NCI-H2029 treated with DMSO at 0.1 percent for 48 hours (cell line): ENCODE measurements at places on chromosomes 11 and 22.

DNA sequence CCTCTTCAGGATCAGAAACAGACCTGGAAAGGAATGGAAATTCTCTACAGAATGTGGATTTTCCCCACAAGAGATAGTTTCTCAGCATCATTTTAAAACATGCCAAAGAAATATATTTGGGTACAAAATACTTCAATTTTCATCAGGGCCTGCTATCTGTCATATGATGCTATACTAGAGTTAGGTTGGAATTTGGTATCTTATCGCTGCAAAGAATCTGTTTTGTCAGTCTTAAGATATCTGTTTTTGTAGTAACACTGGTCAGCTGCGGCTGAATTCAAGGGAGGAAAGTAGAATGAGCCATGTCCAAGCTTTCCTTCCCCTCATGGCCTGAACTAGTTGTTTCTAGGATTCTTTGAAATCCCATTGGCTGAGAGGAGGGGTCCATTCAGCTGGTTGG, 806.4 kb downstream of the KCNA4 start:
- no peak for DNase-seq

- no peak for DNase-seq
Observed at GRCh38 chr22:46803031-46803880, 40.8 kb downstream of the TBC1D22A start.

GRCh38 chr11:93564895-93565294, 21.7 kb upstream of the SMCO4 start:
- DNase-seq: no peak

DNA sequence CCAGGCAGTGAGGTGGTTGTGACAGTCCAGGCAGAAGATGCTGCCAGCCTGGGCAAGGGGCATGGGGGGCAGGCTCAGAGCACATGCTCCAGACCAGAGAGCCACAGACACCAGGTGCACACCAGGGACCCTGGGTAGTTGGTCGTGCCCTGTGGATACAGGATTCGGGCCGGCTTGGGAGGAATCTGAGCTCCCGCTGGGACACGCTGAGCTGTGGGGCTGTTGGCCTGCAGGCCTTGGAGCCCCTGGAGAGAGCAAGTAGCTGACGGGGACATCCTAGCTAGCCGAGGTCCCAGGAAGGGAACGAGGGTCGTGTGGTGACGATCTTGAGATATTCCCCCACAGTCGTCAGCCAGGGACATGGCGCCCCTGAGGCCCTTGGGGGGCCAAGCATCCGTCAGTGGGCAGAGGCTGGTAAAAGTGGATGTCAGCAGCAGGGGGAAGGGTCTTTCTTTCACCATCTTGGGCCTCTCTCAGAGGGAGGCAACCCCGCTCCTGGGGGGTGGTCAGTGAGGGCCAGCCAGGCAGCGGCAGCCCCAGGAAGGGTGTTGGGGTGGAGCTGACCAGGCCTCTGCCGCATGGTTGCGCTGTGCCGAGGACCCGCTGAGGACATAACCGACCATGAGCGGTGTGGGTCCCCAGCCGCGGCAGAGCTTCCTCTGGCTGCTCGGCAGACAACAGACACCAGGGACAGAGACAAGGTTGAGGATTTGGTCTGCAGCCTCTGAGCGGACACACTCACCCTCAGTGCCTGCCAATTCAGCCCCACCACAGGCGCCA, 44.0 kb downstream of the CDKN1C start:
- DNase-seq: no peak

DNA sequence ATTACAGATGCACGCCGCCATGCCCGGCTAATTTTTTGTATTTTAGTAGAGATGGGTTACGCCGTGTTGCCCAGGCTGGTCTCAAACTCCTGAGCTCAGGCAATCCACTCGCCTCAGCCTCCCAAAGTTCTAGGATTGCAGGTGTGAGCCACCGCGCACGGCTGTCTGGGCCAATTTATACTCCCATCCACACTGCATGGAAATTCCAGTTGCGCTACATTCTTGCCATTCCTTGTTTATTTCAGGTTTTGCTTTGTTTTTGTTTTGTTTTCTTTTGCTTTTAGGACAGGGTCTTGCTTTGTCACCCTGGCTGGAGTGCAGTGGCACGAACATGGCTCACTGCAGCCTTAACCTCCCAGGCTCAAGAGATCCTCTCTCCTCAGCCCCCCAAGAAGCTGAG, 11.0 kb upstream of the CAPRIN1 start:
- no peak for DNase-seq

DNA sequence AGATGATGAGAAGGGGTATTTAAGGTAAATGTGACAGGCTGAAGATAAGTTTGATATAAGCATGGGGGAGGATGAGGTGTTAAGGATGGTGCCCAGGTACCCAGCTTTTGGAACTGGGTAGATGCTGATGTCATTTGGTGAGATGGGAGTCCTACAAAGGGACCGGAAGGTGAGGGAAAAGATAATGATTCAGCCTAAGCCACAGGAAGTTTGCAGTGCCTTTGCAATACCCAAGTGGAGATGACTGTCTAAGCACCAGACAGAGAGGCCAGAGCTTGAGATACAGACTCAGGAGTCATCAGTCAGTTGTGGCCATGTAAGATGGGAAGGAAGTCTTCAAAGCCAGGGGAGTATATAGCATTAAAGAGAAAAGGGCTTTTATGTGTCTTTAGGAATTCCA, 30.0 kb upstream of the SMCO4 start:
- no peak for DNase-seq

- no peak for DNase-seq
Observed at GRCh38 chr11:71079795-71080194, 172.6 kb downstream of the SHANK2 start.

DNA sequence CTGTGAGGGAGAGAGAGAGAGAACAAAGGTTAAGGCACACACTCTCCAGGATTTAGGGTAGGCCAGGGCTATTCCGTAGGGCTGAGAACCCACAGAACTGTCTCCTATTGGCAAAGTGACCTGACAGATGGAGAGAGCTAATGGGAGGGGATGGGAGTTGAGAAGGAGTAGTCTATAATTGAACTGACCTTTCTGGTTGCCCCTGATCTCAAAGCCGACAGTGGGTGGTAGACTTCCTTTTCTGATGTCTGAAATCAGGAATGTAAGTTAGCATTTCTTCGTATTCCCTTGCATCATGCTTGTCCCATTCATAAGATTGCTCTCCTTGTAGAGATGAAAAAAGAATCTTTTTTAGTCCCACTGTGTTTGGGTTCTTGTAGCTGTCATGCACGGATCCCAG, 210.1 kb downstream of the NTM start:
- no peak for DNase-seq

GRCh38 chr11:6635082-6635932, 16.1 kb upstream of the TPP1 start:
- DNase-seq: no peak

- DNase-seq: no peak
Observed at GRCh38 chr22:17264321-17265052, 45.3 kb upstream of the ADA2 start.

DNA sequence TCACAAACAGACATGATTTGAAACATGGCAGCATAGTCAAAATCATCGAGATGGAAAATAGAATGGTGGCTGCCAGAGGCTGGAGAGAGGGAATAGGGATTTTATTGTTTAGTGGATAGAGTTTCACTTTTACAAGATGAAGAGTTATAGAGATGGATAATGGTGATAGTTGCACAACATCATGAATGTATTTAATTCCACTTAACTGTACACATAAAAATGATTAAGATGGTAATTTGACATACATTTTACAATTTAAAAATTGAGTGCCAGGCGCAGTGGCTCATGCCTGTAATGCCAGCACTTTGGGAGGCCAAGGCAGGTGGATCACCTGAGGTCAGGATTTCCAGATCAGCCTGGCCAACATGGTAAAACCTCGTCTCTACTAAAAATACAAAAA, 21.2 kb downstream of the TTC28 start:
- no peak for DNase-seq

DNA sequence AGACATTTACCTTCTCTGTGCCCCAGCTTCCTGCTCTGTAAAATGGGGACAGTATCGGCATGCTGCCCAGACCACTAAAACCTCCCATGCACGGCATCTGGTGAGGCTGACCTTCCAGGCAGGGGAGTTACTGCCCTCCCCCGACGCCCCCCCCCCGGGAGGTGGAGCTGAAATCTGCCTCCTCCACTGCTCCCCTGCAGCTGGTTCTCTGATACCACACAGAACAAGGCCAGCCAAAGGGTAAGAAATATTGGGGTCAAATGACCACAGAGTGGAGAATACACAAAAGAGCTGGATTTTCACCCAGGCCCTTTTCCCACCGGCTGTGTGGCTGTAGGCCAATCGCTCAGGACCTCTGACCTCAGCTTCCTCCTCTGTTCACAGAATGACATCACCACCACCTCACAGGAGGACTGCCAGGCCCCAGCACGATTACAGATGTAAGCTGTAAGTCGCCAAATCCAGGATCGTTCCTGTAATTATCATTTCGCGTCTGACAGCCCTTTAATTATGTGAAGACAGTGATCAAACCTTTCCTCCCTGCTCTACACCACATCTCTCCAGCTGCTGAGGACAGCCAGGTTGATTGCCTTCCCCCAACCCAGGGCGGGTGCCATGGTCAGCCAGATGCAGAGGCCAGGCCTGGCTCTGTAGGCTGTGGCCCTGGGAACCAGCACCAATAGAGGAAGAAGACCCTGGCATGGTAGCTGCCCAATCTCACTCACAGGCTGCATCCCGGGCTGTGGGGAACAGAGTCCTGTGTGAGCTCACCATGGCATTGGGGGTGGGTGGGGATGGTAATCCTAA, 35.7 kb upstream of the KLHL35 start:
- DNase-seq: no peak

DNA sequence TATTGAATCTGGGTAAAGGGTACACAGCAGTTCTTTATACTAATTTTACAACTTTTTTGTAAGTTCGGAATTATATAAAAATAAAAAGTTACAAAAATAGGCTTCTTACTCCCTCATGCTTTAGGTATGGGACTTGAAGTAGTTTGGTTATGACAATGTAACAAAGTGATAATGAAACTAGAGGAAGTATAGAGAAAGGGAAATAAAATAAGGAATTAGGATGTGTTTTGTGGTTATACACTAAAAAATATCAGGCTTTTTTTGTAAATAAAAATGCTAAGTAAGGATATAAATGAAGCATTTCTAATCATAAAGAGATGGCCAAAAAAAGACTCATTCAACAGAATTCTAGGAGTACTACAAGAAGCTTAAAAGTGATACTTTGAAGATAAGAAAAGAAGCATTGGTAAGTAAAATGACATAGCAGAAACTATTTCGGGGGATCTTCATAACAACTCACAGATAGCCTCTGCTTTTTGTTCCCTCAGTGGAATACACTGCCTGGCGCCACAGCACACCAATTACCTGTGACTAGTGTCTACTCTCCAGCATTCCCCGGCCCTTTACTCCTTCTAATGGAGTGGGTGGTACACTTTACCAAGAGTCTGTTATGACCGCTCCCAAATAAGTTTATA, 322.7 kb upstream of the PITPNB start:
- DNase-seq: no peak

- DNase-seq: no peak
Observed at GRCh38 chr11:115963156-115963555, 458.9 kb upstream of the CADM1 start.

- DNase-seq: no peak
Observed at GRCh38 chr11:99422581-99423427, 402.1 kb downstream of the CNTN5 start.

DNA sequence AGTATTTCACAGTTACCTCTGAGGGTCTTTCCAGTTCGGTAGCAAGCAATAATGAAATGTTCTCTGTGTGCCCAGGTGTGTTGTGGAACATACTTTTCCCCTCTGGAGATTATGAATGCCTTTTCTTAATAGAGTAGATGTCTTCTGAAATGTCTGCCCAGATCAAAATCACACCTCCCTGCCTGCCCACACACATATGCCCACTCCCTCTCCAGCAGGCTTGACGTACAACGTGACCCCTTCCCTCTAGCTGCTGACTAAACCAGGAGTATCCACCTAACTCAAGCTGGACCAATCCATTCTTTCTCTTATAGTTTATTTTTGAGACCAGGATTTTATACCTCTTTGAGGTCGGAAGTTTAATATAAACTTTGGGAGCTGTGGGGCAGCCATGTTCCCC, 48.7 kb downstream of the ME3 start:
- no peak for DNase-seq

GRCh38 chr11:132941024-132941646, 591.2 kb downstream of the OPCML start:
- DNase-seq: peak; percentile 1

- DNase-seq: no peak
Observed at GRCh38 chr11:58659404-58659803, 36.9 kb downstream of the CNTF start.

- DNase-seq: no peak
Observed at GRCh38 chr11:68651208-68651984, 32.9 kb upstream of the GAL start.

GRCh38 chr11:1773131-1773993, 9.6 kb upstream of the CTSD start:
- no peak for DNase-seq

- DNase-seq: peak; percentile 63
Observed at GRCh38 chr22:20524004-20524481, 16.6 kb downstream of the MED15 start.

- DNase-seq: no peak
Observed at GRCh38 chr11:129960216-129961214, 42.1 kb downstream of the PRDM10 start.
